ENCODE measurements at places on chromosomes 1 and 21. TPM values are rescaled to one million over a fixed set of nuclear protein-coding genes. Genes with fewer than 3 reads are reported as not detected.

- no peak for DNase-seq
Measured at GRCh38 chr1:77832901-77833300, 53.5 kb downstream of the MIGA1 start.

DNA sequence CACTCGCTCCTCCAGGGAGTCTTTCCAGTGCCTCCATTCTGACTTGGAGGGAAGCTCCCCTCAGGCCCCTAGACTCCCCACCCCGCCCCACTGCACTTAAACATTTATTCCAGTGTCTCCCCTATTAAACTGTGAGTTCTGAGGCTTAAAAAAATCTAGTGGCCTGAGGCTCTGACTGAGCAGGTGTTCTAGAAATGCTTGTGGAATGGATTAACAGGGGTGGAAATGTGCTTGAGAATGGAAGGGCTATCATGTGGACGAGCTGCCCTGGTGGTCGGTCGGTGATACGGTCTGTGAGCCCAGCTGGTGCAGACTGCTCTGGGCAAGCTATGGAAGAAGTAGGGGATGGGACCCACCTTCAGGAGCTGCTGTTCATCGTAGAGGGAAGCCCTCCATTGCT, 130.2 kb downstream of the PEX14 start:
- no peak for DNase-seq

- no peak for DNase-seq
Measured at GRCh38 chr1:119006406-119007279, 18.5 kb upstream of the TBX15 start.

- DNase-seq, result no peak
Measured at GRCh38 chr1:16093611-16094010, 20.2 kb upstream of the FAM131C start.

DNA sequence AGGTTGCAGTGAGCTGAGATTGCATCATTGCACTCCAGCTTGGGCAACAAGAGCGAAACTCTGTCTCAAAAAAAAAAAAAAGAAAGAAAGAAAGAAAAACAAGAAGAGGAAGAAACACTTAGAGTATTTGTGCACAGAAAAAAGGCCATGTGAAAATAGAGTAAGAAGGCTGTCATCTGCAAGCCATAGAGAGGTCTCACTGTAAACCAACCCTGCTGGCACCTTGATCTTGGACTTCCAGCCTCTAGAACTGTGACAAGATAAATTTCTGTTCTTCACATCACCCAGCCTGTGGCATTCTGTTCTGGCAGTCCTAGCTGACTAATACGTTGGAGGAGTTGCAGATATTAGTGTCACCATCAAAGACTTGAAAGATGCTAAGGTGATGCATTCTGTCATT, 12.1 kb upstream of the ZDHHC18 start:
- DNase-seq, result no peak

DNA sequence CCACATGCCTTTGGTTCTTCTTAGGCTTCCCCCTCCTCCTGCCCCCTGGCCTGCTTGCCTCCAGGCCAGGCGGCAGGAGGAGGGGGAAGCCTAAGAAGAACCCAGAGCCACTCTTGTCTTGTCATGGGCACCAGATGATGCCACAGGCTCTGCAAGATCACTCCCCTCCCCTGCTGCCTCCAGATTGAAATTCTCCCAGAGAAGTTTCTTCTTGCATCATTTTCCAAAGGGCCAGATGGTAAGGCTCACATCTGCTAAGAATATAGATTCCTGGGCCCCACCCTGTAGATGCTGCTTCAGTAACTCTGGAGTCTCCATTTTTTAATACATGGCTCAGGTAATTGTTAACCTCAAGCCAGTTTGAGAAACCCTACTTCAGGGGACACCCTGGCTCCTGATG, 60.8 kb downstream of the FAM163A start:
- no peak for DNase-seq

GRCh38 chr1:18290740-18291412, 183.3 kb downstream of the IGSF21 start:
- no peak for DNase-seq

The ANGPTL3 gene
- polyA plus RNA-seq, result not detected

The REN gene
- polyA plus RNA-seq, result not detected

The AQP10 gene
- polyA plus RNA-seq, result 0.85 TPM

The MROH9 gene
- polyA plus RNA-seq, result 0.04 TPM

Data from keratinocyte (primary cell).